T-helper 17 cell (primary cell): ENCODE measurements at places on chromosomes 4 and X.

GRCh38 chr4:184861047-184861446 lies 35.3 kb upstream of the ACSL1 start:
- DNase-seq: no peak

DNA sequence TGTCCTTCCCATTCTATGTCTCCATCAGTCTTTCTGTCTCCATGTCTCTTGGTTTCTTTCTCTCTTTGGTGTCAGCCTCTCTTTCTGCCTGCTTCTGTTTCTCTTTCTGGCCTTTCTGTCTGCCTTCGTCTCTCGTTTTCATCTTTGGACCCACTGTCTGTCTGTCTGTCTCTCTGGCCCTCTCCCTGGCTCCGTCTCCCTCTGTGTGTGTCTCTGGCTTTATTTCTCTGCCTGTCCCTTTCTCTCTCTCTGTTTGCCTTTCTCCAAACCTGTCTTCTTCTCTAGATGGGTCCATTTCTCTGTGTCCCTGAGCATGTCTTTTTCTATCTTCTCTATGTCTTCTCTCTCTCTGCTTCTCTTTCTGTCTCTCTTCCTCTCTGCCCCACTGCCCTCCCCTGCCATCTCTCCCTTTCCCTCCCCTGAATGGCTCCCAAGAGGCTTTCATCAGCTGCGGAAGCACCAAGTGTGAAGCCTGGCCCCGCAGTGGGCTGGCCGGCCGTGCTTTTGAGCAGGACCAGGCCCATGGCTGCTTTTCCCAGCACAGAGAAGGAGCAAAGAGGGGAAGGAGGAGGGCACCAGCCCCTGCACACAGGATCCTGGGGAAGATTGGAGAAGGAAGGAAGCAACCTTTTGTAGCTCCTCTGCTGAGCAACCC lies 57.4 kb downstream of the PJA1 start:
- no peak for DNase-seq

DNA sequence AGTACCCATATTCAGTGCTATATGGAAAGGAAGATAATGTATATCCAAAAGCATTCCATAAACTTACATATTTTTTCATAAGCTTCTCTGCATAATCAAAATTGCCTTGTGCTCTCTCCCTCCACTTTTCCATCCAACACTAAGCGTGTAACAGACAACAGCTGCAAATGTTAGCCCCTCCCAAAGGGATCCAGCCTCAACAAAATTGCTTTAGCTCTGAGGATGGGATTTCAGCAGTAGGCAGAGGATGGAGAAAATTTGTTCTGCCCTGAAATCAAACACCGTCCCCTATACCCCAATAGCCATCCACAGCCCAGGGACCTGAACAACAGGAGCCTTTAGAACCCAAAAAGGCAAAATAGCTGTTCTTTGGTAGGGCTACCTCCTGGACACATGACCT lies 28.8 kb upstream of the FGF13 start:
- DNase-seq: no peak

GRCh38 chr4:121156822-121157769 lies 7.0 kb downstream of the TNIP3 start:
- DNase-seq: peak; percentile 7

GRCh38 chrX:123738378-123738940 lies 5.6 kb upstream of the THOC2 start:
- no peak for DNase-seq
